ENCODE measurements at places on chromosomes 6 and 20.

GRCh38 chr6:20474874-20475542, 59.2 kb upstream of the CDKAL1 start:
- no peak for DNase-seq

GRCh38 chr6:53045891-53046673, 19.1 kb upstream of the FBXO9 start:
- no peak for DNase-seq

GRCh38 chr20:44832724-44833123, 22.4 kb upstream of the RIMS4 start:
- DNase-seq: no peak

DNA sequence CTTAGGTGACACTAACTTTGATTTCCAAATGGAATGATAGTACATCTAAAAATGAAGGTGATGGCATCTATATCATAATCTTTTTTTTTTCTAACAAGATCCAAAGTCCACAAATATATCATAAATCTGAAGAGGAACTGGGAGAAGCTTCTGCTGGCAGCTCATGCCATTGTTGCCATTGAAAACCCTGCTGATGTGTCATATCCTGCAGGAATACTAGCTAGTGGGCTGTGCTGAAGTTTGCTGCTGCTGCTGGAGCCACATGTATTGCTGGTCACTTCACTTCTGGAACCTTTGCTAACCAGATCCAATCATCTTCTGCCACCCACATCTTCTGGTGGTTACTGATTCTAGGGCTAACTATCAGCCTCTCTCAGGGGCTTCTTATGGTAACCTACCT, 27.4 kb upstream of the KHDC1 start:
- no peak for DNase-seq

DNA sequence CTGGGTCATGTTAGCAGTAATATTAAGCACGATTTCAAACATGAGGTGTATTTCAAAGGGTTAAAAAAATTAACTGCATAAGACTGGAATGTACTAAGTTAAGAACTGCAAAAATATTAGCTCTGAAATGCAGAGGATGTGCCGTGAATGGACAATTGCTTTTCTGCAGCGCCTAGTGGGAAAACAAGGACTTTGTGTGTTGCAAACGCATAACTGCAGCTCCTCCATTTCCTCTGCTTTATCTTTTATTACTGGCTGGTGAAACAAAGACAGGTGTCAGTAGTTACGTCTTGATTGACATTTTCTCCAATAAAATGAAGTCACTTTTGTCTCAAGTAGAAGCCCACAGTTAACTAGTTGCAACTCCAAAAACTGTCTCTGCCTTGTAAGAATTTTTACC, 1.7 kb downstream of the PDE7B start:
- DNase-seq: no peak

DNA sequence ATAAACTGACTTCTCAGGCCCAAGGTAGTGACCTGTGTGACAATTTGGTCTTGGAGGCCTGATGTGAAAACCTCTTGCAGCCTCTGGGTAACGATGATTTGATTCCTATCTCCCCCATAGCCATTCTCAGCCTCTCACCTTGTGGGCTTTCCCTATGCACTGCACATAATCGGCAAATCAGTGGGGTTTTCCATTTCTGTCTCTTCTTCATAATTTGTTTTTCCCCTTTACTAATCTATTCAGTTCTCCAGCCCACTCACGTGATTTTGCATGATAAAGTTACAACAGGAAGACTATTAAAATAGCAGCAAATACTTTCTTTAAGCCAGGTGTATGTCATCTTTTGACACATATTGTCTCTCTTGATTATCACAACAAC, 893.7 kb downstream of the TFAP2A start:
- no peak for DNase-seq

GRCh38 chr6:137975188-137975940, 108.3 kb downstream of the TNFAIP3 start:
- no peak for DNase-seq

DNA sequence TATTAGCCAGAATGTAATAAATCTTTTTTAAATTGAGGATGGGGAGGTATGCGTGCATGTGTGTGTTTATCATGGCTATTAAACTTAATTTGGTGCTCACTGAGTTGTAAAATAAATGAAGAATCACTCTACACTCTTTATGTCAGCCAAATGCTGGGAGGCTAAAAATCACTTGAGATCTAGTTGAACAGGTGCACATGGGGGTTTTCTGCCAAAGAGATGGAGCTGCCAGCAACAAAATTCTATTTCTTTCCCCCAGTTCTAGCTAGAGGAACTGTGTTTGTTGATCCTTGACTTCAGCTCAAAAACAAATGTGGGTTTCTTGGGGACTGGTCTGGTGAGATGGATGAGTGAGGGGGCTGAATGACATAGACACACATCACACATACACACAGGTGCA, 183.3 kb upstream of the BTBD3 start:
- no peak for DNase-seq

DNA sequence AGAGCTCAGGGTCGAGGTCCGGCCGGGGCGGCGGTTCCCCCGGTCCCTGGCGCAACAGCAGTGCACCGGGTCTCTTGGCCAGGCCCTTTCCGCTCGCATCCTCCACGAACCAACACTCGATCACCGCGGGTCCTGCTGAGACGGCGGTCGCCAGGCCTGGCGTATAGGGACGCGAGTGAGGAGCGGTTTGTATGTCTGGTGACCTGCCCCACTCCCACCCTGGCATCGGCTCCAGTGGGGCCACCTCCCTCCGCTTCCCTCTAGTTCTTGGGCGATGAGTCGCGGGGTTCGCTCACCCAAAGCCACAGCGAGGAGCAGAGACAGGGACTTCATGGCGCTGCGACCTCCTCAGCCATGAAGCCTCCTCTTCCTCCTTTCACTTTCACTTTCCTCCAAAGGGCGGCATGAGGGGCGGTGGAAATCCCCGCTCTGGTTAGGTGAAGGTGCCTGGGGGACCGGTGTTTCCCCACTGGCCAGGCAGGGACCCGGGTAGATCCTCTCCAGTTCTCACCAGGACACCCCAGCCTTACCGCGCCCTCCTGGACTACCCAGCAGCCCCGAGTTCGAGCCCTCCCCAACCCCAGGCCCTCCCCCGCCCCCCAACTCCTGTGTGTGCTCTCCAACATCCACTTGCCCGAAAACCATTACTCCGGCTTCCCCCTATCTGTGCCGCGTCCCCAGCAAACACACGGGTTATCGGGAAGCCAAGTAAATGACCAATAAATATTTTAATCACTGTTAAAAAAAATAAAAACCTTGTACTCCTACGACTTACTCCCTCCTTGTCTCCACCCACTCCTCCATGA, at the start of gene TAPBP:
Gene TAPBP (minus strand): TSS at position 370 of the 806 bp plus-strand sequence. CDS start 37 bp downstream, at position 333.
- no peak for DNase-seq

DNA sequence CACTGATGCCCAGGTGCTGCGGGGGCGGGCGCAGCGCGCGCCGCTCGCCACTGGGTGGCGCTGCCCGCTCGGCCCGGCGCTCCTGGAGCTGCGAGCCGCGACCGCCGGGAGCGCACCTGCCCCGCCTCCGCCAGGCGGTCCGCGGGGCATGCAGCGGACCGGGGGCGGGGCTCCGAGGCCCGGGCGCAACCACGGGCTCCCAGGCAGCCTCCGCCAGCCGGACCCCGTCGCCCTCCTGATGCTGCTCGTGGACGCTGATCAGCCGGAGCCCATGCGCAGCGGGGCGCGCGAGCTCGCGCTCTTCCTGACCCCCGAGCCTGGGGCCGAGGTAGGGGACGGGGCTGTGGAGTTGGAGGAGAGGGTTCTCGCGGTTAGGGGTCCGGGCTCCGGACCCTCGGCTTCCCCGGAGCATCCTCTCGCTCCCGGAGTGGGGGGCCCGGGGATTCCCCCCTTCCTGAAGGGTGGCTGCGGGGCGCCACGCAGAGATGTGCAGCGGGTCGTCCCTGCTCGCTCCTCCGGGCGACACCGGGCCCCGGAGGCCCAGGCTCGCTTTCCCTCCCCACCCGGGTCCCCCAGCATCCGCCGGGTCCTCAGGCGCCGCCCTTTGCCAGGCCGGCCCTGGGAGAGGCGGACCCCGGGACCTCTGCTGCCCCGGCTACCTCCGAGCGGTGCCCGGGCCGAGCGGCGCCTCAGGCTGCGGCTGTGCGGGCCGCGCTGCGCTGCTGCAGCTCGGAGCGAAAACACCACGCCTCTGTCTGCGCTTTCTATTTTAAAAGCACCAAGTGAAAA, at the start of gene BCAS4:
Gene BCAS4 (plus strand): TSS at position 216 of the 789 bp plus-strand sequence. CDS start 23 bp downstream, at position 239.
- DNase-seq: no peak

Measured in mesenteric fat pad (tissue), 1 donor.